ENCODE measurements at places on chromosomes 11 and 22.

- no peak for DNase-seq
Observed at GRCh38 chr22:34943830-34944229, 122.1 kb upstream of the ISX start.

- DNase-seq = no peak
Observed at GRCh38 chr11:61120706-61121191, 18.5 kb downstream of the CD5 start.

- DNase-seq = no peak
Observed at GRCh38 chr11:14101388-14101787, 138.9 kb downstream of the SPON1 start.

GRCh38 chr11:12247543-12248254, 129.7 kb upstream of the PARVA start:
- no peak for DNase-seq

GRCh38 chr11:76074148-76075095, 131.9 kb downstream of the WNT11 start:
- DNase-seq = no peak

DNA sequence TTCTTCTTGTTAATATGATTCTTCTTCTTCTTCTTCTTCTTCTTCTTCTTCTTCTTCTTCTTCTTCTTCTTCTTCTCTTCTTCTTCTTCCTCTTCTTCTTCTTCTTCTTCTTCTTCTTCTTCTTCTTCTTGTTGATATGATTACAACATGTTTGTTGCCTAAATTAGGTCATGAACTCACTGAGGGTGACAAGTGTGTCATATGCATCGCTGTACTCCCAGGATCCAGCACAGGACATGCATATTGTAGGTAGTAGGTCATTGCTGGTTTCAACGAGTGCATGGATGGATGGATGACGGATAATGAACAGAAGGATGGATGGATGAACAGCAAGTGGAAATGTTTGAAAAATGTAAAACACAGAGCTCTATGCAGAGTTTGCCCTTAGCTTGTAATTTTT, 14.9 kb upstream of the PVALB start:
- DNase-seq = no peak

DNA sequence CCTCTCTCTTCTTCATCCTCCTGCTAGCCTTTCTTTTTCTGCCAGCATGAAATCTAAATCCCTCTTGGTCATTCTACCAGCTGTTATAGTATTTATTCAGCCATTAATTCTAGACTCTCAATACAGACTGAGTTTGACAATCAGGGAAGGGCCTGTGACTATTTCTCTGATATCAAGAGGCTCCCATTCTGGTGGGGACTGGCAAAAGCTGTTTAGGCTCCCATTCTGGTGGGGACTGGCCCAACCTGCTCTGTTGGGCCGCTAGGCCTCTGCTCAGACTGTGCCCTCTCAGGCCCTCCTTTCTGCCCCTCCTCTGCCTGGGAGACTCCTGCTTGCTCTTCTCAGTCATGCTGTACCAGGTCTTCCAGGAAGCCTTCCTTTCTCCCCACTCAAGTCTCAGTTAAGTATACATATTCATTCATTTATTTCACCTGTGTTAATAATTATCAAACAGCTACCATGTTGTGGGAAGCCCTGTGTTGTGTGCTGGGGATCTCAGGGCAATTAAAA, 323.7 kb upstream of the NARS2 start:
- no peak for DNase-seq

DNA sequence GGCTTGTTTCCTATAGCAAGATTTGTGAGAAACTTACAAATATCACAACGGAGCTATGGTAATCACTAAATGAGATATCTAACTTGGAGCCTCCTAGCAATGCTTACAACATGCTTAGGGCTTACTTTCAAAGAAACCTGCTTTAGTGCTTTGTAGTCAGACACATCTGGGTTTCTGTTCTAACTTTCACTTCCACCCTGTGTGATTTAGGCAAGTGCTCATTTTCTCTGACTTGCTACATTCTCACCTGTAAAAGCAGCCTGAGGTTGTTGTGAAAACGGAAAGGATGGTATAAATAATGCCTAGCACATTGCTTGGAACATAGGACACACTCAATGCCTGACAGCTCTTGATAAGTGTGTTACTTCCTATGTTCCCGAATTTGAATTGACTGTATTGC, 45.6 kb downstream of the LRRC4C start:
- no peak for DNase-seq

DNA sequence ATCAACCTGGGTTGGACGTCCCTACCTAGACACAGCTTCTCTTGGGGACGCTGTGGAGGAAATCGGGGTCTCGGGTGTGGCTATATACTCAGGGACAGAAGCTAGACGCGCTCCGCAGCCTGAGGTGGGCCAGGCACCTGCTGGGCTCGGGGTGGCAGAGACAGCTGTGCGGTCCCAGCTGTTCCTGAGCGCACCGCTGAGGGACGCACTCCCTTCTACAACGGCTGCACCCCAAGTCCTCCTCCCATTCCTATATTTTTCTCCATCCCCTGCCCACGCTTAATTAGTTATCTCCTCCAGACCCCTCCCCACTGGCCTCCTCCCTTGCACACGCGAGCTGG, 188 bp upstream of the MTNR1B start:
- no peak for DNase-seq

- DNase-seq = no peak
Observed at GRCh38 chr11:122098261-122098980, 17.6 kb downstream of the BLID start.

GRCh38 chr11:14954581-14954980, 17.6 kb downstream of the CALCA start:
- DNase-seq = no peak

DNA sequence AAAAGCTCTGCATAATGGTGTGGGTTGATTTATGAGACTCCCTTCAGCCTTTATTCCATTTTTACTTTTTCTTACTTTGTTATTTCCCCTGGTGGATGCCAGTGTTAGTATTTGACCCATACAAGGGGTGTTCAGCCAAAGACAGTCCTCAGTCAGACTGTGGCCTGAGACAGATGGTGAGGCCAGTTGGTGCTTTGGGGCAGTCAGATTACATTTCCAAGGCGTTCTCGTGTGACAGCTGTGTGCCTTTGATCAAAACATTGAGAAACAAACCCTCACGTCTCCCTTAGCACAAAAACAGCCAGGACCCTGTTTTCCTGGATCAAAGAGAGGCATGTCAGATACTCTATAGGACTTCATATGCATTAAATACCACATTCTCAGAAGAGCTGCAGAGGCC, 31.3 kb upstream of the SLN start:
- no peak for DNase-seq
